ENCODE measurements at places on chromosomes 1 and 21. TPM values are rescaled to one million over a fixed set of nuclear protein-coding genes. Genes with fewer than 3 reads are reported as not detected.

The DMBX1 gene
- total RNA-seq = not detected

The NPPA gene
- not detected for total RNA-seq

The C1orf185 gene
- not detected for total RNA-seq

The HES5 gene
- total RNA-seq = not detected

The GBP6 gene
- not detected for total RNA-seq

The PTGER3 gene
- 0.22 TPM for total RNA-seq

The GIPC2 gene
- not detected for total RNA-seq

DNA sequence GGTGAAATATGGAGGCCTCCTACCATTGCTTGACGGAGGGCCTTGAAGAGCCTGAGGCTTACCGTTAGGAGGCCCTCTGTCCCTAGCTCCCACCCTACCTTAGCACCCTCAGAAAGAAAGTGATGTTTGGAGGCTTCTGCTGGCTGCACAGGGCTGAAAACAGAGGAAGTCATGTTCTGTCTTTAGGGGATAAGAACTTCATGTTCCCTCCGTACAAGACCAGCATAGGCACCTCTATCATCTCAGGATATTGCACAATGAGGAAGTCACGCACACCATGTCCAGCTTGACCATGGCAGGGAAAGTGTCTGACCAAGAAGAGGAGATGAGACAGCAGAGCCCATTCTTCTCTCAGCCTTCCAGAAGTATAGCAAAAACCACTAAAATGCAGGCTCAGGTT lies 13.8 kb downstream of the ADORA3 start:
- no peaks in the 10 kb centered on the region for H3K36me3 ChIP-seq
- H3K4me3 ChIP-seq = no peak overlapping the region
- peaks cover 9% of the 10 kb centered on the region for H3K4me1 ChIP-seq
- peak overlapping the region; percentile 50 for H3K27ac ChIP-seq
- H3K27me3 ChIP-seq = no peaks in the 10 kb centered on the region
- no peak for DNase-seq

DNA sequence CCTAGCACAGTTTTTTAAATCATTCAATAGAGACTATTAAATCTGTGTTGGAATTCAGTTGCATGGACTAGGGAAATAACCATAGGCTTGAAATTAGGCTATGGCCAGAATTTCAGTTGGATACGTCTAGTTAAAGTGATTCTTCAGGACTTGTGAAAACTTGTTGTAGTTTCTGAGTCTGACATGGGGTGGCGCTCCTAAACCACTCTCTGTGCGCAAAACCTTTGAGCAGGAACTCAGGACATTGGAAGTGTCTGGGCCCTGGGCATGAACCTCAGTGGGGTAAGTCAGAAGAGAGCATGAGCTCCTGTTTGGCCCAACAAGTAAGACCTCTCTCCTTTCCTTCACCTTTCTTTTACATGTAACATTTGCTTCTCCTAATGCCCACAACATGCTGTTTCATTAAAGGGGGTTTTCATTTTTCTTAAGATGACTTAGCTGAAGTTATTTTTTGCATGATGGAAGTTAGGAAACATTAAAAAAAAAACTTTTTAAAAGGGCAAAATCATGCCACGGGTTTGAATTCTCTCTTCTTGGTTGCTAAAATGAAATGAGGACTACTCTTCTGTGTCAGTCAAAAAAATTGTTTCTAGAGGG lies 17.1 kb upstream of the CCDC190 start:
- no peaks in the 10 kb centered on the region for H3K36me3 ChIP-seq
- no peak for DNase-seq
- peaks cover 21% of the 10 kb centered on the region for H3K27me3 ChIP-seq
- H3K4me3 ChIP-seq = no peak overlapping the region

DNA sequence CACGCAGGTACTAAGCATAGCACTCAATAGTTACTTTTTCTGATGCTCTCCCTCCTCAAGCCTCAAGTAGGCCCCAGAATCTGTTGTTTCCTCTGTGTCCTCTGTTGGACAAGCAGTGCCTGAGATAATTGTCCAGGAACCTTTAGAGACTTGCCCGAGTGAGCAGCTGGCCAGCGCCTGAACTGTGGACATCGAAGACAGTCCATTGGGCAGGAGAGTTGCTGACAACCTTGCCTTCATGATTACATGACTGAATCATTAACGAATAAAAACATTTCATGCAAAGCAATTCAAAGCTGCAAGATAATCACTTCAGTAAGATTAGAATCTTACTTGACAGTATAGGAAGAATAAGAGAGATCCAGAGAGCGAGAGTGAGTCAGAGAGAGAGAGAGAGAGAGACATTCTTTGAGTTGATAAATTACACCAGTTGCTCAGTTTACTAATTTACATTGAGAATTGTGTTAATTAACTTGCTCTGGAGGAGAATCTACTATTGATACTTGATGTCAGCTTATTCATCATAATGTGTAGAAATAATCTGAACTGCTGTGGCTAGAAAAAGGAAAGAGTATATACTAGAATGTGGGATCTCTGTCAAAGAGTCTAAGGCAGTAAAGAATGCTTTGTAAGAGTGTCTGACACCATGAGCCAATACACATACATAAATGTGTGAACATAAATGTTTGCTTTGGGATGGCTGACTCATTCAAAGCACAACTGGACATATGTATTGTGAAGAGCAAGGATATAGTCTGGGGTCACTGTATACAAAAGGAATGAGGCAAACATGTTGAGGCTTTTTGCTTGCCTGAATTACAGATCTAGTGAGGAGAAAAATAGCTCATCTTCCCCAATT lies 216.0 kb downstream of the ZNF326 start:
- H3K4me1 ChIP-seq = no peaks in the 10 kb centered on the region
- no peaks in the 10 kb centered on the region for H3K36me3 ChIP-seq
- H3K27ac ChIP-seq = no peak overlapping the region

DNA sequence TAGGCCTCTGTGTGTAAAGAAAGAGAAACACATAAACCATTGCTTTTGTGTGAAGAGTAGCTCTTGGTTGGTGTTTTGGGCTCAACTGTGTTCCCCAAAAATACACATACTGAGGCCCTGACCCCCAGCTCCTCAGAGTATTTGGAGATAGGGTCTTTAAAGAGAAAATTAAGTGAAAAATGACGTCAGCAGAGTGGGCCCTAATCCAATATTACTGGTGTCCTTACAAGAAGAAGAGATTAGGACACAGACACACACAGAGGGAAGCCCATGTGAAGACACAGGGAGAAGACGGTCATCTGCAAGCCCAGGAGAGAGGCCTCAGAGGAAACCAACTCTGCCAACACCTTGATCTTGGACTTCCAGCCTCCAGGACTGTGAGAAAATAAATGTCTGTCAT lies 76.9 kb upstream of the PGBD5 start:
- DNase-seq = no peak
- H3K36me3 ChIP-seq = no peaks in the 10 kb centered on the region
- no peak overlapping the region for H3K4me3 ChIP-seq
- peaks cover 6% of the 10 kb centered on the region for H3K27me3 ChIP-seq

GRCh38 chr1:172397633-172398032 lies 22.9 kb upstream of the C1orf105 start:
- no peak for DNase-seq
- H3K27me3 ChIP-seq = no peaks in the 10 kb centered on the region
- H3K36me3 ChIP-seq = no peaks in the 10 kb centered on the region
- H3K27ac ChIP-seq = peak overlapping the region; percentile 90

DNA sequence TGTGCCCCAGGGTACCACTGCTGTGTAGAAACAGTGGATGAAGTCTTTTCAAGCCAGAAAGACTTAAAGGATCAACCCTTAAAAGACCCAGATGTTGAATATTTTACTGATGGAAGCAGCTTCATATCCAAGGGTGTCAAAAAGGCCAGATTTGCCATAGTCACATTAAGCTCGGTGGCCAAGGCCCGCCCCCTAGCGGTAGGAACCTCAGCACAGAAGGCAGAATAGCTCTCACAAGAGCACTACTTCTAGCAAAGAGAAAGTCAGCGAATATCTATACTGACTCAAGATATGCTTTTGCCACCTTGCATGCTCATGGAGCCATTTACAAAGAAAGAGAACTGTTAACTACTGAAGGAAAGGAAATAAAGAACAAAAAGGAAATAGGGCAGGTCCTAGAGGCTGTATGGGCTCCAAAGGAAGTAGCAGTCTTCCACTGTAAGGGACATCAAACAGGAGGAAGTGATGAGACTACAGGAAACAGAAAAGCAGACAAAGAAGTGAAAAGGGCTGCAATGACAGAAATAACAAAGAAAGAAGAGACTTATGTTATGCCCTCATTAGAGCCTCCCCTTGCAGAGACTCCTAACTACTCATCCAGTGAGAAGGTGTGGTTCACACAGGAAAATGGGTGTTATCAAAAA lies 90.5 kb downstream of the LIPI start:
- H3K27me3 ChIP-seq = no peaks in the 10 kb centered on the region
- DNase-seq = no peak
- H3K36me3 ChIP-seq = no peaks in the 10 kb centered on the region
- H3K4me3 ChIP-seq = peak overlapping the region; percentile 4

GRCh38 chr1:145947551-145947950 lies 10.3 kb downstream of the LIX1L start:
- H3K4me1 ChIP-seq = peaks cover 2% of the 10 kb centered on the region
- no peaks in the 10 kb centered on the region for H3K27me3 ChIP-seq
- no peak overlapping the region for H3K4me3 ChIP-seq
- no peak overlapping the region for H3K27ac ChIP-seq
- DNase-seq = no peak
- H3K36me3 ChIP-seq = peaks cover 42% of the 10 kb centered on the region

GRCh38 chr1:12400027-12400693 lies 170.3 kb downstream of the VPS13D start:
- H3K36me3 ChIP-seq = peaks cover 49% of the 10 kb centered on the region
- H3K27me3 ChIP-seq = no peaks in the 10 kb centered on the region
- DNase-seq = no peak
- no peak overlapping the region for H3K27ac ChIP-seq
- no peak overlapping the region for H3K4me3 ChIP-seq

- H3K4me1 ChIP-seq = peaks cover 4% of the 10 kb centered on the region
- H3K27ac ChIP-seq = no peak overlapping the region
- H3K27me3 ChIP-seq = no peaks in the 10 kb centered on the region
- no peaks in the 10 kb centered on the region for H3K36me3 ChIP-seq
- H3K4me3 ChIP-seq = no peak overlapping the region
Measured at GRCh38 chr1:218482683-218483082, 137.5 kb downstream of the TGFB2 start.

Measured in activated B cell treated with CpG ODN at 0.5 μM for 24 hours (primary cell).